ENCODE measurements at places on chromosomes 6 and 20.

GRCh38 chr20:9532069-9532838, 17.9 kb downstream of the LAMP5 start:
- DNase-seq: no peak

GRCh38 chr20:17431621-17432364, 99.4 kb downstream of the BFSP1 start:
- DNase-seq: peak; percentile 40

GRCh38 chr6:149278997-149279396, 38.5 kb upstream of the TAB2 start:
- DNase-seq: no peak

- DNase-seq: no peak
Measured at GRCh38 chr6:40356242-40356910, 230.8 kb downstream of the LRFN2 start.

- DNase-seq: no peak
Measured at GRCh38 chr6:101776919-101777350, 383.4 kb downstream of the GRIK2 start.

- DNase-seq: no peak
Measured at GRCh38 chr6:132289756-132290155, 111.5 kb downstream of the MOXD1 start.
